Right kidney (tissue), 9 donors: ENCODE measurements at places on chromosomes 4 and X.
A peak's percentile ranks its signal among the peaks of the same experiment; 100 is the strongest.

GRCh38 chrX:98294310-98294709 is 1410.6 kb downstream of the RPA4 start:
- no peak for DNase-seq

GRCh38 chr4:152942346-152942745 is 6.2 kb downstream of the FHDC1 start:
- no peak for DNase-seq

DNA sequence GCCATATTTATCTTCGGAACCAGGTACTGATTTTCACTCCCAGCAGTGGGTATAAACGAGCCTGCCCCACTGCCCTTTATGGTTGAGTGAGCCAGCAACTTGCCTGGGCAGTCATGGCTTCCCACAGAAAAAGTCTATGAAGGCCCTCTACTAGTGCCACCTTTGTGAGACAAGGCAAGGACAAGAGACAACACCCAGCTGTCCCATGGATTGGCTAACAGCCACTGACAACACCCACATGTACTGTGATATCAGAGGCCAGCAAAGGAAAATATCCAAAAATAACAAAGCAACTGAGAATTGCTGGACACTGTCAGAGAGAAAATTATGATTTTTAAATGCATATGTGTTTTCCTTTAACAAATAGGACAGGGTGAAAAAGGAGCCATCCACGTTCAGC is 248.4 kb upstream of the TTC29 start:
- DNase-seq: peak; percentile 5

DNA sequence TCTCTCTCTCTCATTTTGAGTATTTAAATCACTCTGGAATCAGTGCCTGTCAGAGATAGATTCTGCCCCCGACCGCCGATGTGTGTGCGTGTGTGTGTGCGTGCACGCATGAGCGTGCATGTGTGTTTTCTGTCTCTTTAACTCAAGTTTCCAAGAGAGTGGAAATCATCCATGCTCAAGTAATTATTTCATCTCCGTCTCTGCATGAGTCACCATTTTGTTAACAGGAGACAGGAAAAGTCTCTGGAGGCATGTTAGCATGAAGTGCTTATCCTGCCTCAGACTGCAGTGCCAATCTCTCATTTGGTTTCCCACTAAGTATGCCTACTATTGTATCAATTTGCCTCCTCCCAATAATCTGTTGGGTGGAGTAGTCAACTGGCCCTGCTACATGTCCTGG is 182.9 kb upstream of the NHS start:
- DNase-seq: no peak

- no peak for DNase-seq
These were observed 25.0 kb upstream of the HMGB3 start for GRCh38 chrX:150958177-150958576.
